COLO829 (cell line): ENCODE measurements at places on chromosomes 4 and X.
A peak's percentile ranks its signal among the peaks of the same experiment; 100 is the strongest.

DNA sequence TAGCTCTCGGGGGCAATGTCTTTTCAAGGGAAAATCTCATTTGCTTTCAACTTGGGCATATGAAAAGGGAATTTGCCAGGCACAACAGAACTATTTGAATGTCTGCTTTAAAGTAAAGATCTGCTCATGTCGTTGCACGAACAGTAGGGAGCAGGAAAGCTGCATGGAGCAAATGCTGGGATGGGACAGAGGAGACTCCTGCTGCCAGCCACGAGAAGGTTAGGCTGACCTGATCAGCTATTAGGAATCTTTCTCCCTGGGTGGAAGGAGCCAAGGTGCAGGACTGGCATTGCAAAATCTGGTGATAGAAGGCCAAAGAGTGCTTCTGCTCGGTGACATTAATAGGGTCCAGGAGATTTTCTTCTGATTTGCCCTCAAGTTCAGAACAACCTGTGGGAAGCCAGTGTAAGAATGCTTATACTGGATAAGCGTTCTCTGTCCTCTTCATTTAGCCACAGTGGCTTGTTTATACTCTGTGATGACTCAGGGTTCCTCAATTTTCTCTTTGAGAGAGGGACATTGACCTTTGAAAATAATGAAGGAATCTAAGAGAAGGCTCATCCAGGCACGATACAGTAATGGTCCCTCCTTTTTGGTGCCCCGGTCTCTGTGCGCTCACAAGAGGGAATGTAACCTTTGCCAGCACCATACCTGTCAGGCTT lies 22.9 kb downstream of the FHL1 start:
- no peak for DNase-seq

DNA sequence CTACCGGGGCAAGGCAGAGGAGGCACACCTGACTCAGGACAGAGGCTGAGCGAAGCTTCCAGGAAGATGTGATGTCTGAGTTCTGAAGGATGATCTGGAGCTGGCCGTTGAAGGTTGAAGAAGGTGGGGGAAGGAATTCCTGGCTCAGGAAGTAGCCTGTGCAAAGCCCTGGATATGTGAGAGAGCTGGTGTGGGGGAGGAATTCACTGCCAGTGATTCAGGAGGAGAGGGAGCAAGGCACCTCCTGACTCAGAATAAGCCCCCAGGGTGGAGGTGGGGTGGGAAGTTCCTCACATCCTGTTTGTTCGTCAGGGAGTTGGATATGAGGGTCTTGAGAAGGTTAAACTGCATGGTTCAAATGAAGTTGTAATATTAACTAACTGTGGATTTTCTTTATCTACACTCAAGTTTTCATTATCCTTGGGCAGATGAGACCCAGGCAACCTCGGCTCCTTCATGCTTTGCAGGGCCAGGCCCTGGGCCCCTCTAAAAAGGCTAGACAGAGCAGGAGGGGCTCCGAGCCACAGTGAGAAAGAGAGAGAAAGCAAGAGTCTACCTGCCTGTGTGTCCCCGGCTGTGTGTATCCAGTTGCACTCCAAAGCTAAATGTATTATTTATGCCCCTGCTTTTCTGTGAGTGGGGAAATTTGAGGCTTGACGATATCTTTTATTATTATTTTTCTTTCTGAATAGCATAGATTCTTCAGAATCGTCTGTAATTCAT lies 7.1 kb downstream of the NHSL2 start:
- DNase-seq: no peak

- no peak for DNase-seq
These were observed 899 bp upstream of the ZFP92 start for GRCh38 chrX:153410373-153410772.

DNA sequence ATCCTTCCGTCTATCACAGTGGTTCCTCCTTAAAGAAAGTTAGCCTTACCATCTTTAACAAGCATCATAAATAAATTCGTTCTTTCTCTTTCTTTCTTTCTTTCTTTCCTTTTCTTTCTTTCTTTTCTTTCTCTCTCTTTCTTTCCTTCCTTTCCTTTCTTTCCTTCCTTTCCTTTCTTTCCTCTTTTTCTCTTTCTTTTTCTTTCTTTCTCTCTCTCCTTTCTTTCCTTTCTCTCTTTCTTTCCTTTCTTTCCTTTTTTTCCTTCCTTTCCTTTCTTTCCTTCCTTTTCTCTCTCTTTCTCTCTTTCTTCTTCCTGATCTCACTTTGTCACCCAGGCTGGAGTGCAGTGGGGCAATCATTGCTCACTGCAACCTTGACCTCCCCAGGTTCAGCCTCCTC lies 60.4 kb downstream of the ENPP6 start:
- DNase-seq: no peak

DNA sequence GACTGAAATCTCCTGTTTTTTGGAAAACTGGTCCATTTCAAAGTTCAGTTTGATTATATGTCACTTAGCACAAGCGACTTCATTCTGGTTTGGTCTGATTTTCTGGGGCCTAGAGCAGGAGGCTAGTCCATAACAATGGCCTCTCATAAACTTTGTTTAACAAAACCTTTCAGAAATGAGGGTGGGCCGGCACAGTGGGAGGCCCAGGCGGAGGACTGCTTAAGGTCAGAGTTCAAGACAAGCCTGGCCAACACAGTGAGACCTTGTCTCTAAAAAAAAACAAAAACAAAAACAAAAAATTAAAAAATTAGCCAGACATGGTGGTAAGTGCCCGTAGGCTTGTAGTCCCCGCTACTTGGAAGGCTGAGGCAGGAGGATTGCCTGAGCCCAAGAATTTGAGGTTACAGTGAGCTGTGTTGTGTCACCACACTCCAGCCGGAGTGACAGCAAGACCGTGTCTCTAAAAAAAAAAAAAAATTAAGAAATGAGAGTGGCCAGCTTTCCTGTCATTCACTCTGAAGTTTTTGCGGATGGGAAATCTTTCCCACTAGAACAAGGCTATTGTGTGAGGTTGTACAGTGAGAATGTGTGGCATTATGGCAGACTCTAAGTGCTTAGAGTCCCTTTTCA lies 1.2 kb upstream of the PLAC8 start:
- no peak for DNase-seq

GRCh38 chr4:16031546-16032395 lies 52.1 kb downstream of the PROM1 start:
- no peak for DNase-seq

DNA sequence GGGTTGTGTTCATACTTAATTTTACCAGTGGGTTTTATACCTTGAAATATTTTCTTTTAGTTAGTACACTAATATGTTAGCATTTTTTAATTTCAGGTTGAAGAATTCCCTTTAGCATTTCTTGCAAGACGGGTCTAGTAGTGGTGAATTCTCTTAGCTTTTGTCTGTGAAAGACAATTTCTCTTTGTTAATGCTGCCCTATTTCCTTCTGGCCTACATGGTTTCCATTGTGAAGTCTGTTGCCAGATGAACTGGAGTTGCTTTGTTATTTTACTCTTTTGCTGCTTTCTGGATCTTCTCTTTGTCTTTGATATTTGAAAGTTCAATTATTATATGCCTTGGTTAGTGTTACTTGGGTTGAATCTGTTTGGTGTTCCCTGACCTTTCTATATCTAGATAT lies 25.0 kb upstream of the MTHFD2L start:
- no peak for DNase-seq

DNA sequence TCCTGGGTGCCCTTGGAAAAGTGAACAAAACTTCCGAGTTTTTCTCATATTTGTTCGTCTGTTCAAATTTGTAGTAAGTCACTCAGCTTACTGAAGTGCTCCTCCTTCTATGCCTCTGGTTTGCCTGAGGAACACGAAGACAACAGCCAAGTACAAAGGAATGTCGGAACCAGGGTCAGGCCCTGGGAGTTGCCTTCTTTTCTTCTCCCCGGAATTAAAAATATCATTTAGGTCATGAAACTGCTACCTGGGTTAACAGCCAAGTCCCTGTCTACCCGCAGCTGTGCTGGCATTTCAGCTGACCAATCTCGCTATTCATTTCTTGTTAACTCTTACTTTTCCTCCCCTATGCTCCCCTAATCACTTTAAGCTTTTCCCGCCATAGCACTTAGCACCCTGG lies 137.6 kb upstream of the TEX13D start:
- DNase-seq: no peak

- DNase-seq: peak; percentile 61
These were observed 692 bp downstream of the FAM241A start for GRCh38 chr4:112145790-112146501.

- DNase-seq: no peak
These were observed 6.2 kb upstream of the PLCXD1 start for GRCh38 chrX:274904-275475.

GRCh38 chr4:137956256-137956655 lies 285.9 kb downstream of the SLC7A11 start:
- no peak for DNase-seq

DNA sequence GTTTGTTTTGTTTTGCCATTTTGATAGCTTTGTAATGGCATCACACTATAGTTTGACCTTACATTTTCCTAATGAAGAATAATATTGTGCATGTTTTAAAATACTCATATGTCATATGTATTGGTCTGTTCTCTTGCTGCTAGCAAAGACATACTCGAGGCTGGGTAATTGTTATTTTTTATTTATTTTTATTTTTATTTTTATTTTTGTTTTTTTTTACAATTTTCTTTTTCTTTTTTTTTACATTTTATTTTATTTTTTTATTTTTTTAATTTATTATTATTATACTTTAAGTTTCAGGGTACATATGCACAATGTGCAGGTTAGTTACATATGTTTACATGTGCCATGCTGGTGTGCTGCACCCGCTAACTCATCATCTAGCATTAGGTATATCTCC lies 104.6 kb upstream of the GRID2 start:
- DNase-seq: no peak

DNA sequence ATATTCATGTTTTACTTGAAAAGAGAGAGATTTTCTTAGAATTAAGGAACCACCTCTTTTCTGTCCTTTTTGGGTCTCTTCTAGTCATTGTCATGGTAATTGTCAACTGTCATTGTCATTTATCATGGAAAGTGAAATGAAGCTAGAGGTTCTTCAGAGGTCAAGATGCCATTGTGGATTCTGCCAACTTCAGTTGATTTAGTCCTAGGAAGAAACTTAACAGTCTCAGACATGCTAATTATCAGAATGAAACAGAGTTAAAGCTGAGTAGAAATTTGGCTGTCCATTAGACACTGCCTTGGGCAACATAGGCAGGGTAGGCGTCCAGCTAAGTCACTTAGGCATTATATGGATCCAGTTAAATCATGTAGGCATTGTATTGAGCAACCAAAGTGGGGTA lies 796.1 kb upstream of the ADGRL3 start:
- no peak for DNase-seq

DNA sequence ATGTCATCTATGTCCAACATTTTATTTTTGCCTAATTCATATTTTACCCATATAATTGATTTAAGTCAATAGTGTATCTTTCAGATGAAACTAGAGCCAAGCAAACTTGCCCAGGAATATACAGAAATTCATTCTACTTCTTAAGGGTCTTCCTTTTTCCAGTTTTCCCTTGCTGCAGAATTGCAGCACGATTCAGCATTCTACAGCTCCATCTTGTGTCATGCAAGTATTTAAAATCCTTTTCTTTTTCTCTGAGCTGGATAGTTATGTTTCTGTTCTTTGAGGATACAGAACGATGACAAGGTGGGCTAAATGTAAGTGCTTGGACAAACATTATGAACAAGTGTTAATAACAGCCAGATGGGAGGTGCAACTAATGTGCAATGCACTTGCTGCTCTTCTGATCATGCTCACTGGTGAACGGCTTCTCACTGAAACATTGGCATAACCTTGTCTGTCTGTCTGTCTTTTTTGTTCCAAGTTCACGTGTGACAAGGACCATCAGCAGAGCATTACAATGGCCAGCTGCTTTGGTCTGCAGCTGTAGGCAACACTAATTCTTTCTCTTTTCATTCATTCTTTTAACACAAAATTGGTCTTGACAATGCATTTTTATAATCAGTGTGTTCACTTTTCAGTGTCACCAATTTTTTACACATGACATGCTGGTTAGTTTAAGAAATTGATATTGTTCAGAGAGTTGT lies 1821.7 kb downstream of the ARAP2 start:
- no peak for DNase-seq

- DNase-seq: no peak
These were observed 808 bp downstream of the THAP6 start for GRCh38 chr4:75514949-75515612.

- DNase-seq: peak; percentile 33
These were observed 72.3 kb upstream of the TNMD start for GRCh38 chrX:100512471-100512870.

- no peak for DNase-seq
These were observed 68.2 kb downstream of the CRLF2 start for GRCh38 chrX:1144293-1144692.

DNA sequence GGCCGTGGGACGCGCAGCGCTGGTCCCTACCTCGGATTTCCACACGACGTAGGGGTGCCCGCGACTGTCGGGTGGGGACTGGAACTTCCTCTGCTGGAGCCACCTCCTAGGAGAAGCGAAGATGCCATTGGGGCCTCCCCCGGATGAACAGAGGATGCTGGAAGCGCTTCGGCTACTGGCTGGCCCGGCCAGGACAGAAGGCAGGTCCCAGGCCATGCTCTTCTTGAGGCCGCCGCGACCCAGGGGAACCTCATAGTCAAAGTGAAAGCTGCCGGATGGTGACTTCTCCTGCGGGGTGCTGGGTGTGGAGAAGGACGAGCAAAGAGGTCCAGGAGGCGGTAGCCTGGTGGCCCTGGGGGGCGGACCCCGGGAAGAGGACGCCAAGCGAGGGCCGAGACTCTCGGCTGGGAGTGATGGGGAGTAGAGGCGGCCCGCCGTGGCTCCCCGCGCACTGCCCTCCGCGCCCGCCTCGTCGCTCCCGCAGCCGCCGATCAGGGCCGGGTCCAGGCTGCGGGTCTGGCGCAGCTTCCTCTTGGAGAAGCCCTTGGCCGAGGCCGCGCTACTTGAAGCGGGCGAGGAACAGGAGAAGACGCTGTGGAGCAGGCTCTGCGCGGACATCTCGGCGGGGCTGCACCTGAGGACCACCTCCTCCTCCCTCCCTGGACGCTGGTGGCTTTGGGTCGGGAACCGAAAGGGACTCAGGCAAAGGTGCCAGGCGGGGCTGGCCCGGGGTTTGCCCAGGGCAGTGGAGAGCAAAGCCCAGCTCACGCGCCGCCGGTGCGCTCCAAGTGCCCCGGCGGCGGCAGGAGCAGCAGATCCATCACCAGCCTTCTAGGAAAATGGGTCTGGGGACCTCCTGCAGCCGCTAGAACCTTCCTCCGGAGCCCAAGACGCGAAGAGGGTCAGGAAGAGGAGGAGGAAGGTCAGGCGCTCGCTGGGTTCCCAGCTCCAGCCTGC lies 1.2 kb downstream of the ARHGAP6 start:
- DNase-seq: no peak

GRCh38 chr4:162644346-162644745 lies 480.5 kb upstream of the FSTL5 start:
- no peak for DNase-seq

GRCh38 chr4:76206222-76206942 lies 7.2 kb downstream of the SCARB2 start:
- DNase-seq: peak; percentile 72
